CD8-positive, alpha-beta memory T cell (primary cell): ENCODE measurements at places on chromosomes 7 and 10. TPM values are rescaled to one million over a fixed set of nuclear protein-coding genes. Genes with fewer than 3 reads are reported as not detected.

The FAM24B gene
- 11.7 TPM for total RNA-seq

The CDHR1 gene
- total RNA-seq = 1.4 TPM

The TACR2 gene
- total RNA-seq = not detected

DNA sequence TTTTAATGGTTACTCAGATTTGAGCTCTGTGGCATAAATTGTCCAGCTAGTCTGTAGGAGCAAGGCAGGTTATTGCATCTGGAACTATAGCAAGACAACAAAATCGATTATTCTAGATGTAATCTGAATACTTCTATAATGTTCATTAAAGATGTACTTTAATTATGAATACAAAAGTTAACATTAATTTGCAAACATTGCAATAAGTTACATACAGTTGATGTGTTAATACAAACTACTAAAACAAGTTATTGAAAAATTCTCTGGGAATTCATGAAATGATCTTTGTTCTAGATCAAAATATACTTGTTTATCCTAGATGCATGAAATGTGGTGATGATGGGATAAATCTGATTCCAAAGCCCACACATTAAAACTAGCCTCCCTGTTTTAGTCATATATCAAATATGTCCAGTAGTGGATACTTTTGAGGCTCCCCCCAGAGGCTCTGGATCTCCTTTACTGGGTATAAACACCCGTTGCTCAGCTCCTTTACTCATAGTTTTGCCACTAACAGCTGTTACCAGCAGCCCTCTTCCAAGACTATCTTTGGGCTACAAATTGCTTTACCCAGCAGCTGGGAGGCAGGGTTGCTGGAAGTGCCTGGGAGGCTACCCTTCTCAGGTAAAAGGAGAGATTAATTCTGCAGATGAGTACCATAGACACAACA is 78.1 kb downstream of the ARL4A start:
- H3K27me3 ChIP-seq = no peaks in the 10 kb centered on the region
- H3K4me1 ChIP-seq = no peaks in the 10 kb centered on the region
- DNase-seq = no peak
- H3K4me3 ChIP-seq = no peak overlapping the region
- H3K27ac ChIP-seq = no peak overlapping the region

DNA sequence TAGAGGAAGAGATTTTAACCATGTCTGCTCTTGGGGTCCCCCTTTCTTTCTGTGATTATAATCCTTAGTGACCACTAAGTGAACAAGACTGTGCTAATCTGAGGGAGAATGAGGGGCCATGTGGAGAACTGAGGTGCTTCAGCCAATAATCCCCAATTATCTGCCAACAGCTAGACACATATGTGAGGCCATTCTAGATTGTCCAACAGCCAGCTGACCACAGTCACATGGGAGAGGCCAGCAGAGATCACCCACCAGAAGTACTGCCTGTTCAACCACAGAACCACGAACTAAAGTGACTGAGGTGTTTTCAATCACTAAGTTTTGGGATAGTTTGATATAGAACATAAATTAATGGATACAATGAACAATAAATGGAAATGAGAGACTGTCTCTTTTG is 74.3 kb downstream of the SEMA3E start:
- no peaks in the 10 kb centered on the region for H3K4me1 ChIP-seq
- H3K27ac ChIP-seq = no peak overlapping the region
- no peaks in the 10 kb centered on the region for H3K27me3 ChIP-seq
- DNase-seq = no peak
- no peak overlapping the region for H3K4me3 ChIP-seq

DNA sequence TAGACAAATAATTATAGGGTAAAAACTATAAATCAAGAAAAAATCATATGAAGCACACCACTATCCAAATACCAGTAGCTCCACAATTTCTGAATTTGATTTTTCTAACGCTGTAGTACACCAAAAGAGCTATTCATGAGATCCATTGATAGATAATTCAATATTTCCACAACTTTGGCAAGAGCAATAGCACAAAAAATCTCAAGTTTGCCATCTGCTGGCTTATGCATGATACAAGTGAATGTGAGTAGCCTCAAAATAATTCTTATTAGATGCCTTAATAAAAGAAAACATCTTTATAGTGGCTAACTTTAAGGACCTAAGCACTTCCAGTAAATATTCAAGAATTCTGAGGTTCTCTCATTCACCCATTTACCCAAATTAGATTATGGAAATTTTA is 2.2 kb upstream of the TMEM196 start:
- DNase-seq = no peak
- no peak overlapping the region for H3K4me3 ChIP-seq
- no peaks in the 10 kb centered on the region for H3K36me3 ChIP-seq
- H3K27me3 ChIP-seq = peaks cover 18% of the 10 kb centered on the region
- no peak overlapping the region for H3K27ac ChIP-seq

DNA sequence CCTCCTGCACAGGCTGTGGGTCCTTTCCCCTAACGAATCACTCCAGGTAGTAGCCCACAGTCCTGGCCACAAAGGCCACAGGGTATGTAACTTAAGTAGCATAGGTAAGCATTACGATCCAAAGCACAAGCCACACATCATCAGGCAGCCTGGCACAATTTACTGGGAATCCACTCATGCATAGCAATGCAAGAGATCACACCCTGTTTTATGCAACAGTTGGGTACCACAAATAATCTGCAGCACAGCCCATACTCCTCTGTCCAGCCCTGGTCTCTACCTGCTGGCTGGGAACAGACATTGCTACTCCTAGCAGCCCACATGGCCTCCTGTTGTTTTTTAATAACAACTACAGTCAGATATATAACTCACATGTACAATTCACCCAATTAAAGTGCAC is 34.3 kb downstream of the SRPK2 start:
- no peaks in the 10 kb centered on the region for H3K36me3 ChIP-seq
- peaks cover 63% of the 10 kb centered on the region for H3K4me1 ChIP-seq
- H3K27me3 ChIP-seq = no peaks in the 10 kb centered on the region
- H3K27ac ChIP-seq = peak overlapping the region; percentile 30

GRCh38 chr10:64486149-64486548 is 964.9 kb downstream of the REEP3 start:
- H3K27ac ChIP-seq = no peak overlapping the region
- no peaks in the 10 kb centered on the region for H3K27me3 ChIP-seq
- no peaks in the 10 kb centered on the region for H3K4me1 ChIP-seq
- no peaks in the 10 kb centered on the region for H3K36me3 ChIP-seq
- no peak overlapping the region for H3K4me3 ChIP-seq
